Stimulated activated CD4-positive, alpha-beta T cell treated with anti-CD3 and anti-CD28 coated beads, Interleukin-4, amount 100 ng/mL, for 4 hours (primary cell): ENCODE measurements at places on chromosomes 5 and 9.

DNA sequence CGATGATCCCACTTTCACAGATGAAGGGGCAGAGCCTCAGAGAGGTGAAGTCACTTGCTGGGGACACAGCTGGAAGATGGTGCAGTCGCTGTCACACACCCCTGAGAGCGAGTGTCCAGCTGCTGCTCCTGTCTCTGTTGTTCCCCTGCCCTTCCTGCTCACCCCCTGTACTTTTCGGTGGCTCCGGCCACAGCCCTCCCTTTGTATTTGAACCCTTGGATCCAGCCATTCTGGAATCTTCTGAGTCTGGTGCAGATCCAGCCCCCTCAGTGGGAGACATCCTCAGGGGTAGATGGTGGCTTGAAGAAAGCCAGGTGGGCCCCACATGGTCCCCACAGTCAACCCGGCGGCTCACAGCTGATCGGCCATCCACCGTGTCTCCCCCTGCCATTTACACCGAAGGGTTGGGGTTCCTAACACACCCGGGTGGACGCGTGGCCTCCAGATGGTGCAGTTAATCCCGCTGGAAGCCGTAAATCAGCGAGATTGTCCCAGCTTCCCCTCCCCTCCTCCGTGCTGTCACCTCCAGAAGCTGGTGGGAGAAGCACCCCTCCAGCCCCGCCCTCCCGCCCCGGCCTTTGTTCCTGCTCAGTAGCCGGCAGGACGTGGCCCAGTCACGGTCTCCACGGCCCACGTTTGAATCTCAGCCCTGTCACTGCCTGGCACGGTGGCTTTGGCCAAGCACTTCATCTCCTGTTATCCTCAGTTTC is 204.8 kb downstream of the C9orf50 start:
- no peak for DNase-seq

- no peak for DNase-seq
Measured at GRCh38 chr5:95081982-95082381, 202.9 kb downstream of the MCTP1 start.

DNA sequence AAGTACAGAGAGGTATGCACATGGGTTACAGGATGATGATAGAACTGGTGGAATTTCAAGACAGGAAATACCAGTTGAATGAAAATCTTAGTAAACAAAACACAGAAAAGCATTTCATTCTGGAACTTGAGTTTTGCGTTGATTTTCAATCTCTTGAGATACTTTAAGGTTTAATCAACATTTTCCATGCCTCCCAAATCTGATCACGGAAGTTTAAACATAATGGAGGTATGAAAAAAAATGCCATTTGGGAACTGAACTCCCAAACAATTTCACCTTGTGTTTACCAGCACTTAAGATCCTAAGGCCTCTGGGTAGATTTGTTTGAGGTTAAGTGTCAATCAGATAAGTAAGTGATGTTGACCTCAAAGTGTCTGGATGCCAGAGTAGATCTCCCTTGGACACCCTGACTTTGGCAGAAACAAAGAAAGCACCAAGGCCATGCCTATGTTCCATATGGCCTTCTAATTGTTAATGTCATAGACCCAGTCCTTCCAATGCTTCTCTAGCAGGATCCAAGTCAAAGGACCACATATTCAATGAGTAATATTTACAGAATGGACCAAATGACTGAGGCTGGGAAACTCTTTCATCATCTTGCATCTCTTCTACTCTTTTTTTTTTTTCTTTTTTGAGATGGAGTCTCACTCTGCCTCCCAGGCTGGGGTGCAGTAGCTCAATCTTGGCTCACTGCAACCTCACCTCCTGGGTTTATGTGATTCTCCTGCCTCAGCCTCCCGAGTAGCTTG is 216.9 kb downstream of the ARRDC3 start:
- no peak for DNase-seq

DNA sequence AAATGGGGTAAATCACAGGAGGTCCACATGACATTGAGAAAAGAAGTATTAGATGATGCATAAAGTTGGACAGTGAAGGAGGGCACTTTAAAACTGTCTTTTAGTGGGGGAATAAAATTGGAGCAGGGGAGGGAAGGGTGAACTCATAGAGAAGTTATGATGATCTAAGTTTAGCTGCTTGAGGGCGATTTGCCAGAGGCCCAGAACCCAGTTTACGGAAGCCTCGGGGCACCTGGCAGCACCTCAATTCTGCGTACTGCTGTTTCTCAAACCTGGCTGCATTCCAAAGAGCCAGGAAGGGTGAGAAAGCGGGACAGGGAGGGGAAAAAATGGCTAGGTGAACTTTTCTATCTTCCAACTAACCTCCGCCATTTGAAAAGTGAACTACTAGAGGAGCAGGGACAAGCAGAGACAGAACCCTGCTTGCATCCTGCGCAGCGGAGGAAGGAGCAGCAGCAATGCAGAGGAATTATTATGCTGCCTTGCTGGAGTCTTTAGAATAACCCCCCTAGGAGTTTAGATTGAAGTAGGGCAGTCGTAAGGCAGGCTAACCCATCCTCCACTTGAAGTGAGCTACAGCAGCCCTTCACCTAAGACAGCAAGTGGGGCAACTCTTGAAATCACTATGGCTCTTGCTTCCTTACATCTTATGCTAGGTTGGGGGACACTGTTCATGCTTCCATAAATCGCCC is 316.8 kb downstream of the BRINP1 start:
- no peak for DNase-seq

- no peak for DNase-seq
Measured at GRCh38 chr5:93622240-93622885, 39.3 kb downstream of the NR2F1 start.

- DNase-seq, result no peak
Measured at GRCh38 chr5:163399923-163400322, 37.5 kb upstream of the CCNG1 start.

GRCh38 chr9:136327304-136327974 is at the start of gene GPSM1:
Gene GPSM1, plus strand, starts transcription at chr9:136327539. Its CDS starts 157 bp downstream, at chr9:136327696.
- peak; percentile 60 for DNase-seq

- DNase-seq, result no peak
Measured at GRCh38 chr9:93808115-93809029, 146.8 kb downstream of the BARX1 start.

GRCh38 chr5:138287246-138287645 is 12.8 kb upstream of the GFRA3 start:
- no peak for DNase-seq

GRCh38 chr9:122371846-122372245 is 1.0 kb downstream of the PTGS1 start:
- no peak for DNase-seq

- DNase-seq, result no peak
Measured at GRCh38 chr9:133685653-133686609, 49.8 kb downstream of the DBH start.

GRCh38 chr5:98602534-98603112 is 170.8 kb upstream of the RGMB start:
- no peak for DNase-seq
